ENCODE measurements at places on chromosomes 1 and 21.

- no peak for DNase-seq
These were observed 52.0 kb upstream of the ACTRT2 start for GRCh38 chr1:2969011-2969844.

DNA sequence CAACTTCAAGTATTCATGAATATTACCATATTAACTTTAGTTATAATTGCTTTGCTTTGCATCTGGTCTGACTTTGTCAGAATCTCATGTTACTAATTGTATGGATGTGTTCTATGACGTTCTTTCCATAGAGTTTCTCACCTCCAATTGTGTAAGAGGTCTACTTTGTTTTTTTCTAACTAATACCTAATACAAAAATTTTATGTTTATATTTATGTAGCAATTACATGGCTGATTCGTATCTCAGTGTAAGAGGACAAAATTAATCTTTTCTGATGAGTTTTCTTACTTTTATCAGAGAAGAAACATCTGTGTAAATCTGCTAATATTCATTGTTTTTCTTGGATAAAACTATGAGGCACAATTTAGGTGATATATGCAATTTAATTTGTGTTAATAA, 224.8 kb upstream of the B3GALT2 start:
- no peak for DNase-seq

DNA sequence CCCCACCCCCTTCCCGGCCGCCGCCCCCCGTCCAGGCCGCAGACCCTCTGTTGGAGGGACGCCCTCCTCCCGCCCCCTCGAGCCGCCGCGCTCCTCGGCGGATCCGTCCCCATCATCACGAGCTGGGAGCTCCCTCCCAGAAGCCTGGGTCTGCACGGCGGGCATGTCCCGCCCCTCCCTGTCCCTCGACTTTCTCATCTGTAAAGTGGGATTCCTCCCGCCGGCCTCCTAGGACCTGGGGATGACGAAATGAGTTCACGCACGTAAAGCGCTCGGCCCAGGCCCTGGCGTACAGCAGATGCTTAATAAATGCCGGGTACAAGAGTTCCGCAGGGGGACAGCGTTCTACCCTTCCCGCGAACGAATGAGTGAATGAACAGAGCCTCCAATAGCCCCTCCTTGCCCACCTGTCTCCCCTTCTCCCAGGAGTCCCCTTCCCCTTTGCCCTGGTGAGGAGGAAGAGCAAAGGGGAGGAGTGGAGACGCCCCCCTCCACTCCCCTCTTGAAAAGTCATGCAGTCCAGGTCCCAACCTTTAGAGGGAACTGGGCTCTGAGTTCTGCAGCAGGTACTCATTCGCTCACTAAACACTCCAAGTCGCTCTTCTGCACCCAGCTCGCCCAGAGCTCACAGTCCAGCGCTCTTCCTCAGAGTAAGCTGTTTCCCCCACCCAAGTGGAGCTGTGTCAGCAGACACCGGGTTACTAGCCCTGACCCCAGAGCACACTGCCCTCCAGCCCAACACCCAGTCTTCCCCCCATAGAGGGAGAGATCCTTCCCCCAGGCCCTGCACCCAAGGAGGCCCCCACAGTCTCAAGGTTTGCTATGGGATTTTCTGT, 16.8 kb downstream of the RAP1GAP start:
- DNase-seq: no peak

GRCh38 chr1:45928486-45929205, 125.2 kb downstream of the MAST2 start:
- no peak for DNase-seq

DNA sequence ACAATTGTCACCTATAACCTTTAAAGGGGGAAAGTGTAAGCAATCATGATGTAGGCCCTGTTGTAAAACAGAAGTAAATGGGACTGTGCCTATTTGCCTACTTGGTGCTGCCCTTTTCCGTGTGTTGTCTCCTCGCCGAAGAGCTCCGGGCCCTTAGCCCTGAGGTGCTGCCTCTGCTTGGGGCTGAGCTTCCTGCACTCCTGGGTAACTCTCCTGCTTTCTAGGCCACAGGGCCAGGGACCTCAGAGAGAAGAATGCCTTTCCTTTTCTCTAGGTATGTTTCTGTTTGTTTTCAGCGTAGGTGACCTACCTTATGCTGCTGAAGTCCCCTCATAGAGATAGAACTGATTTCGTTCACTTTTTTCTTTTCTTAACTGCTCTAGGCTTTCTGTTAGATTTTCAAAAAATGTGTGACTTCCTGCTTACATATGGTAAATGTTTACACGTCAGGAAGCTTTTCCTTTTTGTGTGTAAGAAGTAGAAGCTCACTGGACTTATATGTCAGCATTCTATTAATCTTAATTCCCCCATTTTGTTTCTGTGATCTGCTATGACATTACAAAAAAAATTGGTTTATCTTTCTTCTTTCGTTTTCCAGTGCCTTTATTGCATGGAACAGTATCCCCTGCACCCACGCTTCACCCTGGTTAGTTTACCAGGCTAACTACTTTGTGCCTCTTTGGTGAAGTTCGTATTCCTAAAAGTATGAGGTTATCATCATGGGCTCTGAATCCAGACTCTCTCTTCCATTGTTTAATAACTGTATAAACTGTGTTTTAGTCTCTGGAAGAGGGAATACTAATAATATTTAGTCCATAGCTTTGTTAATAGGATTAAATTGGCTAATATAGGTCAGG, 61.7 kb downstream of the ITSN1 start:
- no peak for DNase-seq

- no peak for DNase-seq
These were observed 73.5 kb downstream of the ASTN1 start for GRCh38 chr1:177091040-177091439.

DNA sequence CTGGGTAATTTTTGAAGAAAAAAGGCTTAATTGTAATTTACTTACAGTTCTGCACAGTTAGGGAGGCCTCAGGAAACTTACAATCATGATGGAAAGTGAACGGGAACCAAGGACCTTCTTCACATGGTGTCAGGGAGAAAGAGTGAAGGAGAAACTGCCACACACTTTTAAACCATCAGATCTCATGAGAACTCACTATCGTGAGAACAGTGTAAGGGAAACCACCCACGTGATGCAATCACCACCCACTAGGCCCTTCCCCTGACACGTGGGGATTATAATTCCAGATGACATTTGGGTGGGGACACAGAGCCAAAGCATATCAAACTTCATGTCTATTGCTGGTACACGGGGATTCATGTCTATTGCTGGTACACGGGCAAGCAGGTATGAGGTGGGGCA, 5.3 kb upstream of the SFT2D2 start:
- DNase-seq: no peak

GRCh38 chr1:93801471-93801870, 77.5 kb downstream of the DNTTIP2 start:
- DNase-seq: no peak

- no peak for DNase-seq
These were observed 4.5 kb downstream of the GUCA2B start for GRCh38 chr1:42157667-42158066.
